Right atrium auricular region (tissue), 2 donors: ENCODE measurements at places on chromosomes 11 and 22. TPM values are rescaled to one million over a fixed set of nuclear protein-coding genes. Genes with fewer than 3 reads are reported as not detected.

- no peak for DNase-seq
- H3K27ac ChIP-seq: no peak overlapping the region
- H3K4me1 ChIP-seq: no peaks in the 10 kb centered on the region
Observed at GRCh38 chr11:110939471-110939870, 227.2 kb upstream of the ARHGAP20 start.

- no peaks in the 10 kb centered on the region for H3K36me3 ChIP-seq
- no peak for DNase-seq
- H3K4me3 ChIP-seq: no peak overlapping the region
- no peak overlapping the region for H3K27ac ChIP-seq
Observed at GRCh38 chr11:27847496-27847895, 147.2 kb upstream of the BDNF start.

GRCh38 chr11:93783765-93784144, 327 bp upstream of the MED17 start:
- peaks cover 38% of the 10 kb centered on the region for H3K4me1 ChIP-seq
- H3K27ac ChIP-seq: peak overlapping the region; percentile 97
- peaks cover 4% of the 10 kb centered on the region for H3K36me3 ChIP-seq
- peak overlapping the region; percentile 90 for H3K4me3 ChIP-seq
- no peak for DNase-seq
- no peaks in the 10 kb centered on the region for H3K27me3 ChIP-seq

GRCh38 chr11:34730544-34731295, 109.8 kb downstream of the EHF start:
- H3K27me3 ChIP-seq: no peaks in the 10 kb centered on the region
- no peaks in the 10 kb centered on the region for H3K36me3 ChIP-seq
- H3K27ac ChIP-seq: no peak overlapping the region
- H3K4me3 ChIP-seq: no peak overlapping the region

DNA sequence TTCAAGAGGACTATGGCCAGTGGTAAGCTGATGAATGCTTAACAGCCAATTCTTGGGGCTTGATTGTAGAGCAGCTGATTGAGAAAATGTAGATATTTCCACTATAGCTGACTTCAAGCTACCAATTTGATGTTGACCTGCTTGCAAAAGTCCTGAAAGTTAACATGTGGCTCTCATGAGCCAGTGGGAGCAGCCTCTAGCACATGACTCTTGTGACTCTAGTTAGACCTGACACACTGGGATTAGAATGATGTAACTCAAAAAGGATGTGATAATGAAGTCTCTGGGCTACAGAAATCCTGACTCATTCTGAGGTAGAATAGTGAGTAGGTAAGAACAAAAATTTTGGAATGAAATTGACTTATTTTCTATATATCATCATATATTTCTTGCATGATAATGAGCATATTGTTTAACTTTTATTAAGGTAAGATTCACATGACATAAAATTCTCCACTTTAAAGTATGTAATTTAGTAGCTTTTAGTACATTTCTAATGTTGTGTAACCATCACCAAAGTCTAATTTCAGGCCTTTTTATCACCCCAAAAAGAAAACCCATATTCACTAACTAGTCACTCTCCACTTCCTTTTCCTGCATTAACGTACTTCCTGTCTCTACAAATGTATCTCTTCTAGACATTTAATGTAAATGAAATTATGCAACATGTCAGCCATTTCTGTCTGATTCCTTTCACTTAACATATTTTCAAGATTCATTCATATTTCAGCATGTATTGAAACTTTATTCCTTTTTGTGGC, 16.1 kb upstream of the OR52H1 start:
- no peaks in the 10 kb centered on the region for H3K4me1 ChIP-seq
- no peaks in the 10 kb centered on the region for H3K36me3 ChIP-seq
- no peak overlapping the region for H3K4me3 ChIP-seq
- H3K27ac ChIP-seq: no peak overlapping the region

DNA sequence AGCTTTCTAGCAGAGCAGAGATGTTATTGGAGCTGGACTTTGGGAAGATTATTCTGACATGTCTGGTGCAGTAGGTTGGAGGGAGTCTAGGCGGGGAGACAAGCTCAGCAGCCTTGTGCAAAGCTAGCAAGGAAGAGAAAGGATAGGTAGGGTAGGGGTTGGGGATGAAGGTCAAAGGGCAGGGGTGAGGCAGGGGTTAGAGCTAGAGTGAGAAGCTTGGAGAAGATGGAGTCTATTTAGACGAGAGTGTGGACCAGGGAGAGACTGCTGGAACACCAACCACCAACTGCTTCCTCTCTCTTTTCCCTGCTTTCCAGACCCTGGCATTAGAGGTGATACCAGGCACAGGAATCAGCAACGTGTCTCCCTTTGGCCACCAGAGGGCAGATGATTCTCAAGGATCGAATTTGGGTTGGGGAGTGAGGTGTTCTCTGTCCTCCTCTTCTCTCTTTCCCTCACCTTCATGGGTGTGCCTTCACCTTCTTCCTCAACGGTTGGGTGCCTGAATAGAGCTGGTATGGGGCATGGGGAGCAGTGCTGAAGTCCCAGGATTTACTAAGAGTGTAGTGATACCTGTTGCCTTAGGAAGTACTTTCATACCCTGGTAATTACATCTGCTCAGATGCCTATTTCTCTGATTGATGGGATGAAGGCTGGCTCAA, 1.8 kb upstream of the MARK2 start:
- no peak overlapping the region for H3K4me3 ChIP-seq
- H3K4me1 ChIP-seq: no peaks in the 10 kb centered on the region
- DNase-seq: peak; percentile 84
- no peaks in the 10 kb centered on the region for H3K27me3 ChIP-seq
- no peaks in the 10 kb centered on the region for H3K36me3 ChIP-seq

DNA sequence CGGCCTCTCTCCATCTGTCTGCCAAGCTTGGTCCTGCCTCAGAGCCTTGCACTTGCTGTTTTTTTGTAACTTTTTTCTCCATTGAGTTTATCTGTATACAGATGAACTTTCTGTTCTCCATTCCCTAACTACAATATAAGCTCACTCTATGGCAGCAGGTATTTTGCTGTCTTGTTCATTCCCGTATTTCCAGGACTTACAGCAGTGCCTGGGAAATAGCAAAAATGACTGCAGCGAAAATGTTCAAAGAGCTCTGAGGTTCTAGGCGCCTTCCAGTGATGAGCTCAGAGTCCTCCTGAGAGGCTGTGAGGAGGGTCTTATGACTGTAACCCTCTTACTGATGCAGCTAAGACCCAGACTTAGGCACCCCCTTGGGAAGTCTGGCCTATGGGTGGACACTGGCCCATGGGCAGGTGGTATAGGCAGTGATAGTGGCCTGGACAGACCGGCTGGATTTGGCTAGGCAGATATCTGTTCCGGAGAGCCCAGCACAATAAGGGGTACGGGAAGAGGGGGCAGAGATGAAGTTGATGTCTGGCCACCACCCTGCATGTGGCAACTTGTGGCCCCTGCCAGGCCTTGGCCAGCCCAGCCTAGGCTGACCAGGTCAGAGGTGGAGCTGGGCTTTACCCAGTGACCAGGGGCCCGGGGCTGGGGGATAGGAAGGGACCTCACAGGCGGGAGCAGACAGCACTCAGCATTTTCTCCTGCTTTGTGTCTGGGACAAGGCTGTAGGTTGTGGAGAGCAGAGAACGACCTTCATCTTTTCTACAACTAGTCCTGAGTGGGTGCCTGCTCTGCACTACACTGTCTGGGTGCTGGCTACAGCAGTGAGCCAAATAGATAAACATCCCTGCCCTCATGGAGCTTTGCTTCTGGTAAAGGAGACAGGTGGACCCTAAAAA, 4.6 kb downstream of the ATF4 start:
- no peak overlapping the region for H3K4me3 ChIP-seq
- H3K27me3 ChIP-seq: no peaks in the 10 kb centered on the region
- H3K4me1 ChIP-seq: peaks cover 75% of the 10 kb centered on the region

GRCh38 chr11:60985991-60986915, 14.8 kb downstream of the CD6 start:
- no peaks in the 10 kb centered on the region for H3K4me1 ChIP-seq
- no peaks in the 10 kb centered on the region for H3K27me3 ChIP-seq
- no peak for DNase-seq
- H3K4me3 ChIP-seq: no peak overlapping the region

DNA sequence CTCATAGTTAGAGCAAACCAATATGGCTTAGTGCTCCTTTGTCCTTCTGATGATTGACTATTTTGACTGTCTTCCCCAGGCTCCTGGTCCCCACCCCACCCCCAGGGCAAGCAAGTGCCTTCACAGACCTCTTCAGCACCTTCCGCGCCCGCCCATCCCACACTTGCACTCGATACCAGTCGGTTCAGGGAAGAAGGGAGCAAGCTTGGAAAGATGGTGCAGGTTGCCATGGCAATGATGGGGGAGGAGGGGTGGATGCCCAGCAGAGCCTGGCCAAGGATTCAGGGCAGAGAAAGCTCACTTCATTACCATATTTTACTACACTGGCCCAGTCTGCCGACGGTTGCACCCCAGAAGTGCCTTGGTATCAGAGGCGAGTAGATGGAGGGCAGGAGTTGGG, 2.2 kb downstream of the TMEM132A start:
- no peak overlapping the region for H3K4me3 ChIP-seq
- peaks cover 16% of the 10 kb centered on the region for H3K36me3 ChIP-seq
- H3K27ac ChIP-seq: no peak overlapping the region
- DNase-seq: no peak

GRCh38 chr11:13269775-13270174, 7.8 kb upstream of the BMAL1 start:
- H3K27ac ChIP-seq: no peak overlapping the region
- DNase-seq: no peak
- H3K4me1 ChIP-seq: no peaks in the 10 kb centered on the region
- H3K36me3 ChIP-seq: no peaks in the 10 kb centered on the region

GRCh38 chr11:2721210-2721916, 21.6 kb upstream of the KCNQ1OT1 start:
- H3K4me3 ChIP-seq: no peak overlapping the region
- H3K27me3 ChIP-seq: no peaks in the 10 kb centered on the region
- H3K36me3 ChIP-seq: no peaks in the 10 kb centered on the region
- H3K27ac ChIP-seq: no peak overlapping the region
- no peak for DNase-seq
- H3K4me1 ChIP-seq: peaks cover 13% of the 10 kb centered on the region

DNA sequence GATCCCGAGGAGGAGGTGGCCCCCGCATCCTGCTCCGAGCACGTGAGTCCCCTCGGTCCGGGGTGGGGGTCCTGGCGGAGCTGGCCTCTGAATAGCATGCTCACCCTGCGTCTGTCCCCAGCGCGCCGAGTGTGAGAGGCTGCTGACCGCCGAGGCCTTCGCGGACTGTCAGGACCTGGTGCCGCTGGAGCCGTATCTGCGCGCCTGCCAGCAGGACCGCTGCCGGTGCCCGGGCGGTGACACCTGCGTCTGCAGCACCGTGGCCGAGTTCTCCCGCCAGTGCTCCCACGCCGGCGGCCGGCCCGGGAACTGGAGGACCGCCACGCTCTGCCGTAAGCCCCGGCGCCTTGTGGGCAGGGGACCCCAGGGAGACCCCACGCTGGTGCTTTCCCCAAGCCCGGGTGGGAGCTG, 3.5 kb downstream of the MUC2 start:
- peaks cover 7% of the 10 kb centered on the region for H3K4me1 ChIP-seq
- no peak overlapping the region for H3K4me3 ChIP-seq
- H3K36me3 ChIP-seq: no peaks in the 10 kb centered on the region
- DNase-seq: no peak
- no peak overlapping the region for H3K27ac ChIP-seq

DNA sequence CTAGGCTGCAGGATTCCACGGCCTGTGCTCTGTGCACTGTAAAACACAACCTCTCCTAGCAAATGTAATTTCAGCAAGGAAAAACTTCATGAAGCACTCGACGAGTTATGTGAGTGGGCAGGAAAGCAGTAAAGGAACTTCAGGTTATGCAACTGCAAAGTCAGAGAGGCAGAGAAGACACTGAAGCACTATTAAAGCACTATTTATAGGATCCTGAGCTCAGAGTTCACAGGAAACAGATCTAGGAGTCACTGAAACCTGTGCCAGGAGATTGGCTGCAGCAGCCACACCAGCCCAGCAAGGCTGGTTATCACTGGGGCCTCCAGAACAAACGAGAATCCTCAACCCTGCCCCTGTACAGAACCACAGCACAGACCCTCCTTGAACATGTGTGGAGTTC, 2.5 kb downstream of the SMIM35 start:
- no peaks in the 10 kb centered on the region for H3K4me1 ChIP-seq
- no peak overlapping the region for H3K27ac ChIP-seq
- no peak for DNase-seq

DNA sequence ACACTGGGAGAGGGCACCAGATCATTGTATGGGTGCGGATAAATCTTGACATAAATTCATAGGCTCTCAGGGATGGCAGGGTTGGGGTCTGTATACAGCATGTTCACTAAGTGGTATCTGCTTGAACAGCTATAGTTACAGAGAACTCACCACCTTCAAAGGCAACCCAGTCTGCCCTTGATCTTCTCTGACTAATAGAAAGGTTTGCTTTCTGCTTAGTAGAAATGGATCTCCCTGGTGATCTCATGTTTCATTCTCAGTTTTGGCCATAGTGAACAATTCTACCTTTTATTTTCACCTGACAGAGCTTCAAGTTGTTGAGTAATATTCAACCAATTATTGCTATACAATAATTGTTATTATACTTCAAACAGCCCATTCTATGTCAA, 32.4 kb downstream of the CNTF start:
- no peak overlapping the region for H3K4me3 ChIP-seq
- H3K4me1 ChIP-seq: no peaks in the 10 kb centered on the region
- H3K27ac ChIP-seq: no peak overlapping the region
- no peaks in the 10 kb centered on the region for H3K36me3 ChIP-seq
- no peak for DNase-seq

- DNase-seq: peak; percentile 73
- H3K36me3 ChIP-seq: no peaks in the 10 kb centered on the region
- no peak overlapping the region for H3K27ac ChIP-seq
- H3K4me1 ChIP-seq: no peaks in the 10 kb centered on the region
- no peaks in the 10 kb centered on the region for H3K27me3 ChIP-seq
- H3K4me3 ChIP-seq: no peak overlapping the region
Observed at GRCh38 chr22:19844377-19845053, 10.2 kb downstream of the GNB1L start.

DNA sequence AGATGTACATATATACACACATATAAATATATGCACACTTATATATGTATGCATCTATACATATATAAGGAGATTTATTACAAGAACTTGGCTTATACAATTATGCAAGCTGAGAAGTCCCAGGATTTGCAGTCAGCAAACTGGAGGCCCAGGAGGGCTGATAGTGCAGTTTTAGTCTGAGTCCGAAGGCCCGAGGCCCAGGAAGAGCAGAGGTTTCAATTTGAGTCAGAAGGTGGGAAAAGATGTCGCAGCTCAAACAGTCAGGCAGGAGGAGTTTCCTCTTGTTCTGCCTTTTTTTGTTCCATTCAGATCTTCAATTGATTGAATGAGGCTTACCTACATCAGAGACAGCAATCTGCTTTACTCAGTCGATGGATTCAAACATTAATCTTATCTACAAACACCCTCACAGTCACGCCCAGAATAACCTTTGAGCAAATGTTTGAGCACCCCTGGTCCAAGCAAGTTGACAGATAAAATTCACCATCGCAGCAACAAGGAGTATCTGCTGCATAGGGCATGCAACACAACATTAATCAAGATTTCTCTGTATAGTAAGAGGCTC, 4.0 kb upstream of the SGSM1 start:
- H3K36me3 ChIP-seq: no peaks in the 10 kb centered on the region
- H3K27ac ChIP-seq: no peak overlapping the region
- DNase-seq: no peak
- H3K4me3 ChIP-seq: no peak overlapping the region
- no peaks in the 10 kb centered on the region for H3K27me3 ChIP-seq

GRCh38 chr22:17842386-17842785, 68.1 kb upstream of the BID start:
- H3K27ac ChIP-seq: peak overlapping the region; percentile 57
- peaks cover 24% of the 10 kb centered on the region for H3K36me3 ChIP-seq

Gene TBX10
- not detected for total RNA-seq

Gene MIAT
- 0.19 TPM for total RNA-seq

Gene UPK3A
- total RNA-seq: not detected

Gene SMIM35
- not detected for total RNA-seq

Gene IGSF9B
- total RNA-seq: 17.2 TPM

Gene MAPK8IP2
- 0.26 TPM for total RNA-seq

Gene ZNHIT2
- 8.7 TPM for total RNA-seq
